GM23338 (cell line): ENCODE measurements at places on chromosomes 2 and 18. TPM values are rescaled to one million over a fixed set of nuclear protein-coding genes. Genes with fewer than 3 reads are reported as not detected.
A peak's percentile ranks its signal among the peaks of the same experiment; 100 is the strongest.

The LRRC30 gene
- total RNA-seq: not detected in 2 replicates

The LYPD6B gene
- 1.7 and 3.1 TPM in 2 replicates for total RNA-seq

The G6PC2 gene
- total RNA-seq: not detected in 2 replicates

The QPCT gene
- 13.2 and 16.5 TPM in 2 replicates for total RNA-seq

The ANO7 gene
- total RNA-seq: 3.3 and 5.1 TPM in 2 replicates

DNA sequence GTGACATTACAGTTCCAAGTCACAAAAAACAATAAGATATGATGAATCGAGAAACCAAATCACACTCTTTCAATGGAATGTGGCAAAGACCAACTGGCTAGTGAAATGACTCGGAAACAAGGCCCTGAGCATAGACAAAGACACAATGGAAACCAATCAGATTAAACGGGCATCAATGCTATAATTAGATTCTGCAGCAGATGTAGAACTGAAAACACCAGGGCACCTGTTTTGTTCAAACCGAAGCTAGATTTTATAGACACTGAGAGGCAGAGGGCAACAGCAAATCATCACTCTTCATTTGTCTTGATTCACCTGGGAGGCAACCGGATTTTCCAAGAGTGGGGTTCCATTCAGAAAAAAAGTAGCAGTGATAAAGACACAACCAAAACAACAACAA is 92.8 kb upstream of the BARD1 start:
- H3K4me3 ChIP-seq: no peak overlapping the region
- H3K4me1 ChIP-seq: peaks cover 5% of the 10 kb centered on the region
- H3K27me3 ChIP-seq: no peaks in the 10 kb centered on the region
- no peak for DNase-seq

DNA sequence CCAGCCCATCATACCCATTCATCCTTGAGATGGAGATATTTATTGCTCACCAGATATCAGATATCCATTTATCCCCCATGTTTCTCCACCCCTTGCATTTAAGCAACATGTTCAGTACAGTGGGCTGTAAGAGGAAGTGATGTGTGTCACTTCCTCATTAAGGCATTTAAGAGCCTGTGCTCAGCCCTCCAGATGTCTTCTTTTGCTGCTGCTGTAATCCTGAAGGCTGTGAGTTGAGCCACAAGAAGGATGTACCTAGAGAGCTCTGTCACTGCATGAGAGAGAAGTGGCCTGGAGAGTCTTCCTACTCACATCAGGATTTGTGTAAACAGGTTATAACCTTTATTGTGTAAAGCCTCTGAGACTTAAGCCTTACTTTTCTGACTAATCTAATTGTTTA is 151.8 kb upstream of the UNC80 start:
- DNase-seq: no peak
- H3K27me3 ChIP-seq: no peaks in the 10 kb centered on the region
- no peak overlapping the region for H3K27ac ChIP-seq
- peaks cover 2% of the 10 kb centered on the region; the same call in 1 of the 2 replicates for H3K4me1 ChIP-seq

DNA sequence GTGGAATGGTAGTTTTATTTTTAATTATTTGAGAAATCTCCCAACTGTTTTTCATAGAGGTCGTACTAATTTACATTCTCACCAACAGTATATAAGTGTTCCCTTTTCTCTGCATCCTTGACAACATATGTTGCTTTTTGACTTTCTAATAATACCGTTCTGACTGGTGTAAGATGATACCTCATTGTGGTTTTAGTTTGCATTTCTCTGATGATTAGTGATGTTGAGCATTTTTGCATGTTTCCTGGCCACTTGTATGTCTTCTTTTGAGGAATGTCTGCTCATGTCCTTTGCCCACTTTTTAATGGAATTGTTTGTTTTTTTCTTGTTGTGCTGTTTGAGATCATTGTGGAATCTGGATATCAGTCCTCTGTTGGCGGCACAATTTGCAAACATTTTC is 242.5 kb downstream of the ZNF521 start:
- H3K27me3 ChIP-seq: no peaks in the 10 kb centered on the region
- H3K36me3 ChIP-seq: no peaks in the 10 kb centered on the region
- no peak for DNase-seq

DNA sequence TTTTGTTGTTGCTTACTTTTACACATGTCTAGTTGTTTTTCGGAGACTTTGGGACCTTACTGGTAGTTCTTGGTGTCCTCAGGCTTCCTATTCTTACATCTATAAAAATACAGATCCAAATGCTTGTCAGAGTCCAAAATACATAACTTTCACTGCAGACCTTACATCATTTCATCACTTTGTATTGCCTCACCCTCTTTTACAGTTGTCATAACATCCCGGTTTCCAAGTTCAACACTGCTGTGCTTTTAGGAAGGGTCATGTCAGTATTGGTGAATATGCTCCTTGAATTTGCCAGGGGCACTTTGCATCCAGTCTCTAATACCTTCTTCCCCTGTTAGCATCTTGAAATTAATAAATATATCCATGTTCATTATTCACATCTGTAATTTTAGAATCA is 518.2 kb upstream of the RAB12 start:
- H3K4me3 ChIP-seq: no peak overlapping the region
- H3K36me3 ChIP-seq: no peaks in the 10 kb centered on the region

- H3K4me3 ChIP-seq: peak overlapping the region; percentile 71
- peaks cover 49% of the 10 kb centered on the region for H3K4me1 ChIP-seq
- H3K27ac ChIP-seq: peak overlapping the region; percentile 97
- no peaks in the 10 kb centered on the region for H3K27me3 ChIP-seq
Observed at GRCh38 chr2:27356056-27356381, 545 bp downstream of the GTF3C2 start.

GRCh38 chr18:35335866-35336265 is 8.4 kb downstream of the ZNF24 start:
- H3K4me3 ChIP-seq: no peak overlapping the region
- no peak overlapping the region for H3K27ac ChIP-seq
- no peak for DNase-seq

DNA sequence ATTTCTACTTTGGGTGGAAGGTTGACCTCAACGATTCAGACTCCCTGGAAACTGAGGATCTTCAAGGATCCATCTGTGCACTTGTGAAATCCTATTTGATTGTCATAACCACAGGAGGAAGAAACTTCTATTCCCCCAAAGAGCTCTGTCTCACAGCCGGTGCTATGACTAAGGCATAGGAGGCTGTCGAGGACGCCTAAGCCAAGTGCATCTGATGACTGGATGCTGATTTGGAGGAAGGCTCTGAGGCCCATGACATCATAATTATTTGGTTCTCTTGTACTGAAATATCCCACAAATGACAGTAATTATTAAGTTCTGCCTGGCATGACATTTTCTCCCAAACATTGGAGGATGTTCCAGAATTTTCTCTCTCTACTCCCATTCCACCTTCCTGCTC is 13.8 kb upstream of the KCNF1 start:
- H3K36me3 ChIP-seq: no peaks in the 10 kb centered on the region
- H3K27me3 ChIP-seq: no peaks in the 10 kb centered on the region
- H3K4me3 ChIP-seq: no peak overlapping the region
- no peak for DNase-seq

- H3K27me3 ChIP-seq: peaks cover 39% of the 10 kb centered on the region
- no peak for DNase-seq
- H3K27ac ChIP-seq: no peak overlapping the region
- no peaks in the 10 kb centered on the region for H3K36me3 ChIP-seq
Observed at GRCh38 chr2:118864207-118864606, 16.8 kb upstream of the EN1 start.

- no peak overlapping the region for H3K4me3 ChIP-seq
- no peaks in the 10 kb centered on the region; the same call in 1 of the 2 replicates for H3K36me3 ChIP-seq
- H3K4me1 ChIP-seq: peaks cover 55% of the 10 kb centered on the region
- no peak for DNase-seq
- H3K27ac ChIP-seq: no peak overlapping the region
- peaks cover 10% of the 10 kb centered on the region; the same call in 1 of the 2 replicates for H3K27me3 ChIP-seq
Observed at GRCh38 chr2:120712180-120712681, 23.4 kb upstream of the GLI2 start.

- no peak overlapping the region for H3K27ac ChIP-seq
- no peaks in the 10 kb centered on the region for H3K27me3 ChIP-seq
- H3K36me3 ChIP-seq: no peaks in the 10 kb centered on the region; the same call in 1 of the 2 replicates
Observed at GRCh38 chr2:142767847-142768246, 109.6 kb upstream of the KYNU start.

- no peaks in the 10 kb centered on the region for H3K36me3 ChIP-seq
- no peak overlapping the region for H3K4me3 ChIP-seq
- no peaks in the 10 kb centered on the region for H3K27me3 ChIP-seq
- no peak overlapping the region for H3K27ac ChIP-seq
Observed at GRCh38 chr2:834233-834632, 116.4 kb upstream of the SNTG2 start.
